Adipose tissue (tissue), 3 donors: ENCODE measurements at places on chromosomes 6 and 20. TPM values are rescaled to one million over a fixed set of nuclear protein-coding genes. Genes with fewer than 3 reads are reported as not detected.

Gene GTSF1L
- polyA plus RNA-seq, result not detected

Gene DOK5
- polyA plus RNA-seq, result 0.24 TPM

Gene HEY2
- 1.6 TPM for polyA plus RNA-seq

Gene CCN6
- not detected for polyA plus RNA-seq

Gene GRM4
- polyA plus RNA-seq, result 0.26 TPM

Gene MMP24
- polyA plus RNA-seq, result 4.0 TPM

Gene ABRACL
- polyA plus RNA-seq, result 12.4 TPM

Gene SLC26A8
- not detected for polyA plus RNA-seq

Gene PI3
- 10.4 TPM for polyA plus RNA-seq

Gene GHRH
- polyA plus RNA-seq, result not detected

Gene MOXD1
- 1.3 TPM for polyA plus RNA-seq
